ENCODE measurements at places on chromosomes 1 and 21.

GRCh38 chr1:98045767-98046641 lies 125.2 kb upstream of the DPYD start:
- DNase-seq = no peak

- DNase-seq = no peak
Observed at GRCh38 chr1:17475752-17476151, 36.3 kb upstream of the RCC2 start.

- no peak for DNase-seq
Observed at GRCh38 chr1:225768662-225769426, 8.8 kb upstream of the SRP9 start.

DNA sequence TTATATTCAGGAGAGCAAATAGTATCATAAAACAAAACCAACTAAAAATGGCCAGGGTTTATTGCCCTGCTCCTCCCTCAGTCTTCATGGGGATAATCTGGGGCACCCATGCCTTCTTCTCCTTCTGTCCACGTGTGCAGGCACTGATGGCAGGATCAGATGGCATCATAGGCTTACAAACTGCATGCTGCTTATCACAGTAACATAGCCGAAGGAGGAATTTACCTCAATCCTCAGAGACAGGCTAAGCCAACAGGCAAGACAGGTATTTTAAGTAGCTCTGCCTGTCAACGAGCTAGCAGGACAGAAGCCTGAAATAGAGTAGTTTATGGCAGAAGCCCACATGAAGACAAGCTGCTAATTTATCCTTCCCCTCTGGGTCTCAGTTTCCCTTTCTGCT lies 9.4 kb downstream of the LAMB3 start:
- DNase-seq = no peak

DNA sequence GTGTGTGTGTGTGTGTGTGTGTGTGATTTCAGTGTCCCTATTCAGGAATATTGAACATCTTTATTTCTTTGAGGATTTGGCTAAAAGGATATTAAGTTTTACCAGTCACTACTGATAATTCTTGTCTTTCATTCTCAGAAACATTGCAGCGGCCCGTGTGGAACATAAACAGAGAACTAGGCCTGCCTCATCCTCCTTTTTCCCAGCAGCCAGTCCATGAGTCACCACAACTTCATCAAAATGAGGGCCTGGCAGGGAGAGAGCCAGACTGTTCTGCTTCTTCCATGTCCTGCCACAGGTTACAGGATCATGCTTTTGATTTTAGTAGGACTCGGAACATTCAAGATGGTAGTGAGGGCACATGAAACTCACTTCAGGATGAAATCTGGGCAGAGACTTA lies 50.7 kb downstream of the LRIG2 start:
- DNase-seq = no peak

DNA sequence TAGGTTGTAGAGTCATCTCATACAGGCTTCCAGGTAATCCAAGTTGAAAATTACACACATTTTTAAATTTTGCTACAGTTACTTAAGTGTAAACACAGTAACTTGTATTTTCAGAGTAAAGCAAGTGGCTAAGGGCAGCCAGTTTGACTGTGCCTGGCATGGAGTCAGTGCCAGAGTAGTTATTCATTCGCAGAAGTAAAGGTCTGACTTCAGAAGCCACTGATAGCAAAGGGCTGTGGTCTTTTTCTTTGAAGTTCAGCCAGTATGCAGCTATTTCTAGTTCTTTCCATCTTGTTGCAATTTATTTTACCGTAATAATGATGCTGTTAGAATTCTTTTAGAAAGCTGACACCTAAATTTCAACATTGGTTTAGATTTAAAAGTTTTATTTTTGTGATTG lies 9.4 kb downstream of the TMEM50A start:
- DNase-seq = no peak

DNA sequence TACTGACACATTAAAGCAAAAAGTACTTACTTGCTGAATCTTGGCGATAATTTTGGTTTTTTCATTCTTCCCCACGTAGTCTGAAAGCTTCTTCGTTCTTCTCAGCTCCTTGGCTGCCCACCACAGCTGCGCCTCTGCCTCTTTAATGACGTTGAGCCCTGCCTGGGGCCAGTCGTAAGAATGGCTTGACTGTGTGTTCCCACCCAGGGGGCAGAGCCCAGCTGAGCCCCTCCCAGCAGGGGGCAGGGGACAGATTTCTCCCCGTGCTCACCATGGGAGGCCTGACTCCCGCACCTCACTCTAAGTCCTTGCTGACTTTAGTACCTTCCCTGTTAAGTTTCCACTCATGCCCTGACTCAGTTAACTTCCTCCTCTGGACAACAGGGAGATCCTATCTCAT lies 9.0 kb downstream of the CFAP298 start:
- no peak for DNase-seq

DNA sequence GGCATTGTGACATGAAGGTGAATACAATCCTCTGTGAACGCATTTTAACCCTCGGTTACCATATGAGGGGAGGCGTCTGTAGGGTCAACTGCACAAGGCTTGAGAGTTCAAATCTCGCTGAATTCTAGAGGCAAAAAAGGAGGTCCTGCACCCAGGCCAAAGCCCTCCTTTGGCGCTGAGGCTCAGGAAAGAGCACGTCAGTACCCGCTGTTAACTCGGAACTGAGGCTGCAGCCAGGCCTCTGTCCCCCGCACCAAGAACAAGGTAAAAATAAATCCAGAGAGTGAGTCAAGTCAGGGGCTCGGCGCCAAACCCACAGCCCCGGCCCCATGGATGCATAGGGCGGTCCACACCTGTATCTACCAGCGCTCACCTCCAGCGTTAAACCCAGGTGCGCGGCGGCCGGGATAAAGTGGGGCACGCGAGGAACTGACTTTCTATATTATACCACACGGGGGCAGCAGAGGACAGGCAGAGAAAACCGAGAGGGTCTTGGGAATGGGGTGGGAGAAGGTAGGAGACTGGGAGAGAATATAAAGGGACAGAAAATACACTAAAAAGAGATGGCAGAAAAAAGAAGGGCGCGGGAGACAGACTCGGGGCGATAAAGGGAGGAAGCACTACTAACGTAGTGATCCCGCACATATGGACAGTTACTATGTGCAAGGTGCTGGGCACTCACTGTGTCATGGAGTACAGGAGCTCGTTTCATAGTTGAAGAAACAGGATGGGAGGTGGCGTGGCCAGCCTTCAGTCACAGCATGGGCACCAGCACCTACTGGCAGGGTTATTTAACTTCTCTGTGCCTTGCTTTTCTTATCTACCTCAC lies 54.9 kb downstream of the DMRTA2 start:
- DNase-seq = no peak

DNA sequence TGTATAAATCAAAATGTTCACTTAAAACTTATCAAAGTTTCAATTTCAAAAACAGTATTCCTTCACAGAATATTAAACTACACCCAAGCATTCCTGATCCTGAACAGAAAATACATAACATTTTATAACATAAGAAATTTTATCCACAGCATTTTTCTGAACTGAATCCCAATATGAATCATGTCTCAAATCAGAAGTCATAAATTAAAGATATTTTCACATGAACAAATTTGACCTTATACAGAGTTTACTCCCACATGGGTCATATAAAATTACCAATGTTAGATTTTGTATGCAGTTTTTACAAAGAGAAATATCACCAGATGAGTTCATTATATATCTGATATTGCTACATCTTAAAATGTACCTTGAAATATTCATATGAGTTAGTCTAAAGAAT lies 48.6 kb upstream of the ASPM start:
- DNase-seq = no peak
